ENCODE measurements at places on chromosomes 7 and 10.

DNA sequence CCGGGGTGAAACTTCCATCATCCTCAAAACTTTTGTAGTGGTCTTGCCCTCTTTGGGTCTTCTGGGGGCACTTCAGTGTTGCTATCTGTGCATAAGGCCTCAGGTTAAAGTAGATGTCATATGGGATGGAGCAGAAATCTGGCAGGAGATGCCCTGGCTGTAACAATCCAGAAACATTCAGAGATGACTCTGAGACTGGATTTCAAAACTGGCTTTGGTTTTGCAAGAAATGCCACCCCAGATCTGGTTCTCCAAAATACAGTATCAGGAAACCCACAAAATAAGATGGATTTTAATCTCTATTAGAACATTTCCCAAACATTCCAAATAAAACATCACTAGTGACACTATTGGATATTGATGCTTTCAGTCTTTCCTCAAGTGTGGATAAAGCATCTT is 191.5 kb downstream of the REEP3 start:
- no peak for DNase-seq

- no peak for DNase-seq
Measured at GRCh38 chr10:110788620-110789385, 82.9 kb upstream of the PDCD4 start.

- DNase-seq, result no peak
Measured at GRCh38 chr10:89710753-89711152, 9.4 kb downstream of the KIF20B start.

GRCh38 chr7:24786306-24786705 is 29.0 kb upstream of the GSDME start:
- no peak for DNase-seq

DNA sequence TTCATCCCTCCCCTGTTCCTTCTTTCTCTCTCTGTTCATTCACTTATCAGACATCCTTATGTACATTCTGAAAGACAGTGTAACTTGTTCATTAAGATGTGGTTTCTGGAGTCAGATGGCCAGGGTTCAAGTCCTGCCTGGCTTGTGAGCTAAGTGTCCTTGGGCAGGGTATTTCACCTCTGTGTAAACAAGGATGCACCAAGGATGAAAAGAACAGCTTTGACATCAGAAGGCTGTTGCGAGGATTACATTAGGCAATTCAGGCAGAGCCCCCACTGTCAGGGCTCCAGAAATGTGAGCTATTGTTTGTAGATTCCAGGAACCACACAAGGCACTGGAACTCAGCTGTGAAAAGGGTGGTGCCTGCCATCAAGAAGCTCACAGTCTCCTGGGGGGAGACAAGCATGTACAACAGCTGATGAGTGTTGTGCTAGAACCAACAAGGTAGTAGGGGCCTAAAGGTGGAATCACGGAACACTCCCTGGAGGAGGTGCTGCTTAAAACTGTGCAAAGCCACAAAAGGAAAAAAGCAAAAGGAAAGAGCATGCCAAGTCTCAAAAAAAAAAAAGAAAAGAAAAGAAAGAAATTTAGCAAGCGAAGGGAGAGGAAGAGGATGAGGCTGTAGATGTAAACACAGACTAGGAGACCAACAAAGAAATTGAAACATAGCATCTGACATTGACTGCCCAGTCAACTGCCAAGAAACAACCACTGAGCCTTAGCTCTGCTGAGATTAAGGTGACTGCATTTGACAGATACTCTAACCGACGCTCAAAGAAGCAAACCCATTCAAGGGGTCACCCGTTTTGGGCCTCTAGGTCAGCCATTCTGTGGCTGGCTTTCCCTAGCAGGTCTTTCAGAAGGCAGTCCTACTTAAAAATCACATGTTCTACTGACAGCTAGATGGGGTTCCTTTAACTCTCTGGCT is 12.5 kb downstream of the PDLIM1 start:
- DNase-seq, result no peak

DNA sequence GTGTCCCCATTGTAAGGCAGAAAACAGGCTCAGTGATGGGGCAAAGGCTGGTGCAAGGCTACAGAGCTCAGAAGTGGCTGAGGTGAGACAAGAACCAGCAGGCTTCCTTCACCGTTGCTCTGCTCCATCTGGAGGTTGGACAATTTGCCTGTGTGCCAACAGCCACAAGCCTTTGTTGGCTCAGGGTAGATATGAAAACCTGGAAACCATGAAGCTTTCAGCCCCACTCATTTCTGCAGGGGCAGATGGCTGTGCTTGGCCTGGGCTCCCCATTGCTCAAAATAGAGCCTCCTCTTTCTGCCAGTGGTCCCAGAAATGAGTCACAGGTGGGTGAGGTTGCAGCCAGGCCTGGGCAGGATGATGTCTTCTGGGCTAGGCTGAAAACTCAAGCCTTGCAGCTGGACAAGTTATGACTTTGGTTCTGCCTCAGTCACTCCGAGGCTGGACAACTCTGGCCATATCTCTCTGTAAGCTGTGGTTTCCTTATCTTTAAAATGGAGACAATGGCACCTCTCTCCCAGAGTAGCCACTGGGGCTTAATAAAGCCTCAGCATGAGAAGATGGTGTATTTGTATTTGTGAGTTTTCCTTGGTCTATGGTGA is 12.2 kb upstream of the ZNF273 start:
- DNase-seq, result no peak

- no peak for DNase-seq
Measured at GRCh38 chr10:109929501-109930219, 6.3 kb upstream of the XPNPEP1 start.
